ENCODE measurements at places on chromosomes 6 and 20.
A peak's percentile ranks its signal among the peaks of the same experiment; 100 is the strongest.

DNA sequence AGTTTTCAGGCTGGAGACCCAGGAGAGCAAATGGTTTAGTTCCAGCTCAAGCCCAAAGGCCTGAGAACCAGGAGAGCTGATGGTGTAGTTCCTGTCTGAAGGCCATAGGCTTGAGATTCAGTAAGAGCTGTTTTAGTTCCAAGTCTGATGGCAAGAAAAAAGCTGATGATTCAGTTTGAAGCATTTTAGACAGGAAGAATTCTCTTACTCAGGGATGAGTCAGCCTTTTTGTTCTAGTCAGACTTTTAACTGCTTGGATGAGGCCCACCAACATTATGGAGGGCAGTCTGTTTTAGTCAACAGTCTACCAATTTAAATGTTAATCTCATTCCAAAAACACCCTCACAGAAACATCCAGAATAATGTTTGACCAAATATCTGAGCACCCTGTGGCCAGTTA lies 2.5 kb downstream of the ZSCAN26 start:
- DNase-seq = peak; percentile 91

DNA sequence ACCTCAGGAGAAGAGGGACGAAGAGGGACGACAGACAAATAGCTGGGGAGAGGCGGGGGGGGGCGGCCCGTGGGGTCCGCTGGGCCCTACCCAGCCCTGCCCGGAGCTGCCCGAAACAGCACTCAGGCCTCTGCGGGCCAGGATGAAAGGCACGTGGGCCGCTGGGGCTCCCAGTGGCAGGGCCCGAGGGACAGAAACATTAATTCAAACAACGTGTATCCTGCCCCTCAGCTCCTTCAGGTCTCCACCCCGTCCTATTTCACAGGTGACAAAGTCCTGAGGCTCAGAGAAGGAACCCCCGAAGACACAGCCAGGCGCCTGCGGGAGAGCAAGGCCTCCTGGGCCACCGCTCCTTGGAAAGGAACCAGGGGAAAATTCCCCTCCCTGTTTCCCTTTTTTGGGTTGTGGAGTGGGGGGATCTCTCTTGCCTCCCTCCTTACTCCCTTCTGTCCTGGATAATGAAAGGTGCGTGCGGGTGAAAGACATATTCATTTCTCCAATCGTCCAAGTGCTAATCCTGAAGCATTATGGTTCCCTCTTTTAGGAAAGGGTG lies 93.3 kb downstream of the RNASET2 start:
- DNase-seq = no peak

DNA sequence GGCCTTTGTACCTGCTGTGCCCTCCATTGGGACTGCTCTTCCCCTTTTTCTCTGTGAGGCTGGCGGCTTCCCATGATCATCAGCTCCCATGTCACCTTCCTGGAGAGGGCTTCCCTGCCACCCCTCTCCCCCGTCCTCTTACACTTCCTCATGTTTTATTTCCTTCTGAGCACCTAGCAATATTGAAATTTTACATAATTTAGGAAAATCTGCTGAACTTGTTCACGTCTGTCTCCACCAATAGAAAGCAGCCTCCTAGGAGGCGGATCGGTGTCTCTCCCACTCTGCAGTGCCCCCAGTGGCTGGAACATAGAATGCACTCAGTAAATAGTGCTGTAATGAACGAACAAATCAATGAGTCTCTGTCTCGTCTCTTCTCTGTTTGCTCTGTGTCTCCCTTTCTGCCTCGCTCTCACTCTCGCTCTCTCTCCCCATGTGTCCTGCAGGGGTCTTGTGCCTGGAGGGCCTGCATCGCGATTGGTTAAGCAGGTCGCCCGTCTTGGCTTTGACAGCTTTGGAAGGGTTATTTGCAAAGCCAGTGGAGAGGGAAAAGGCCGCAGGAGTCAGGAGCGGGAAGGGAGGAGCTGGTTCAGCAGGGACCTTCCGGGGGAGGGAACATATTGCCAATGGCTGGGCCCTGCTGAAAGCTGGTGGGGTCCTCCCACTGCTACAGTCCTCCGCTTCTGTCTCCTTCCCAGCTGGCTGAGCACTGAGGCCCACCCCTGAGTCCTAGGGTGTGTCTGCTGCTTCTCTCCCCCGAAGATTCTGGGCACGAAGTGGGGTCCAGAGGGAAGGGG lies 12.1 kb upstream of the OCSTAMP start:
- DNase-seq = peak; percentile 75

GRCh38 chr6:25150863-25151262 lies 128.3 kb upstream of the CARMIL1 start:
- no peak for DNase-seq

- DNase-seq = no peak
These were observed 6.4 kb downstream of the PLTP start for GRCh38 chr20:45905505-45906079.

GRCh38 chr6:32439602-32440214 lies at the start of gene HLA-DRA:
TSS of gene HLA-DRA (plus strand) at chr6:32439887. CDS start at chr6:32439951, 64 bp downstream.
- DNase-seq = peak; percentile 71

- DNase-seq = no peak
These were observed 47.4 kb downstream of the SLC35B3 start for GRCh38 chr6:8387942-8388437.

DNA sequence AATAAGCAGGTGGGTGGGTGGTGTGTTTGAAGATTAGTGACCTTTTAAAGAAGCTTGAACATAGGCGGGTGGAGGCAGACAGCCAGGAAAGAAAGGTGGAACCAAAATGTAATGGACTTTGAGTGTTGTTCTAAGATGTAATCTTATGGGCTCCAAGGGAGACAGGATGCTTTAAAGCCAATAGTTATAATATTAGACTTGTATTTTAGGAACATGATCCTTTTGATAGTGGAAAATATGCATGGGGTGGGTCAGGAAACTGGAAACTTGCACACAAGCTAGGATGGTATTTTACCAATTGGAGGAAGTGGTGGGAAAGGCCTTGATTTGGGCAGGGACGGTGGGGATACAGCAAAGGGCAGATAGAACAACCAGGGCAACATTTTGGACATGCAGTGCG lies 151.8 kb upstream of the PDE7B start:
- peak; percentile 48 for DNase-seq

- no peak for DNase-seq
These were observed 1369.1 kb downstream of the EPHA7 start for GRCh38 chr6:92050216-92050615.

- no peak for DNase-seq
These were observed 27.4 kb downstream of the NPEPL1 start for GRCh38 chr20:58719971-58720371.

- DNase-seq = no peak
These were observed 1302.1 kb upstream of the GJE1 start for GRCh38 chr6:140830666-140831065.

- no peak for DNase-seq
These were observed 18.8 kb downstream of the EFCAB8 start for GRCh38 chr20:32877507-32877906.

DNA sequence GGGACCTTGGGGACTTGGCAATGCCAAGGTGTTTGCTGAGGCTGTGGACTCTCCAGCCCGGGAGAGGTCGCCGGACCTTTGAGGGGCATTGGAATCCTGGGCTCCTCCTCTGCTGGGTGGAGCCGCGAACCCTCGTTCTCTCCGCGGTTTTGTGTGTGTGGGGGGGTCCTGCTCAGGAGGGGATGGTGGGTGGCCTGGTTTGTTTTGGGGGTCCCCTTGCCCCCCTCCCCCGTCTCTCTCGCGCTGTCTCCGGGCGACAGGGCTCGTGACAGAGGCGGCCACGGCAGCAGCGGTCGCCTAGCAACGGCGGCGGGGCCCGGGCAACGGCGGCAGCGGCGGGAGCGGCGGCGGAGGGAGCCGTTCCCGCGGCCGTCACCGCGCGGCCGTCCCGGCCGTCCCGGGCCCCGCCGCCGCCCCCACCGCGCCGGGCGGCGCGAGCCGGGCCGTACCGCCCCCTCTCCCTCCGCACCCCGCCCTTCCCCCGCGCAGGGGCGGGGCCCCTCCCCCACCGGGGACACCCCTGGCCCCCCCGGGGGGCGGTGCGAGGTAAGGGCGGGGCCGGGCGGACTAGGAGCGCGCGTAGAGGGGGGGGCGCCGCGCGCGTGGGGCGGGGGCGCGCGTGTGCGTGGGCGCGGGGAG lies 7.8 kb downstream of the SYNGAP1 start:
- DNase-seq = peak; percentile 48

GRCh38 chr20:8144282-8145245 lies 12.5 kb downstream of the PLCB1 start:
- peak; percentile 56 for DNase-seq

Data from lung microvascular endothelial cell (primary cell).